ENCODE measurements at places on chromosomes 11 and 22. TPM values are rescaled to one million over a fixed set of nuclear protein-coding genes. Genes with fewer than 3 reads are reported as not detected.

- DNase-seq = no peak
These were observed 23.6 kb downstream of the CHEK2 start for GRCh38 chr22:28718044-28718443.

Gene SLC22A12
- not detected for total RNA-seq

DNA sequence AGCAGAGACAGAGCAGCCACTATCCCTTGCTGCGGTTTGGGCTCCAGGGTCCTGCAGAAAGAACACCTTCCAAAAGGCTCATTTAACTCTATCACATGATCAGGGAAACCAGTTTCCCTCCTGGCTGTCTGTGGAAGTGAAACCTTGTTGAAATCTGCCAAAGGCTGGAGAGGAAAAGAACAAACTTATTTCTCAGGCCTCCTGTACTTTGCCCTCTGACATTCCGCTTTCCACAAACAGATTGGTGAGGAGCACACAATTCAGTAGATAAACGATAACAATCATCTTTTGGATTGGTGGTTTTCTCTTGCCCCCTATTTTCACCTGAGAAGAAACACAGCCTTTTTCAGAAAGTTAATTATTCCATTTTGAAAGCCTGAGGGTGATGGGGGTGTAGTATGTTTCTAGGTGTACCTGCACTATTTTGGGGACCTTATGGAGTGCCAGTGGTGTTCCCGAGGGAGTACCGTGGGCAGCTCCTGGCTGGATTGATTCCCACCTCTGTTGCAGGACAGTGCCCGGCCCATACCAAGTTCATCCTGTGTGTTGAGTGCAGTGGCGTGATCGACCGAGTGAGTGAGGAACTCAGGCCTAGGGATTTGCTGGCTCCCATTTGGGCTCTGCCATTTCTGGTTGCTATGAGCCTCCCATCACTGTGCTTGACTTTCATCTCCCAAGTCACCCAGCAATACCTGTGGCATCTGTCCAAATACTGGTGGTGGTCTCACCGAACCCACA, 102.0 kb downstream of the TBC1D22A start:
- no peak for DNase-seq

GRCh38 chr22:16844529-16844928, 19.3 kb upstream of the XKR3 start:
- DNase-seq = no peak

DNA sequence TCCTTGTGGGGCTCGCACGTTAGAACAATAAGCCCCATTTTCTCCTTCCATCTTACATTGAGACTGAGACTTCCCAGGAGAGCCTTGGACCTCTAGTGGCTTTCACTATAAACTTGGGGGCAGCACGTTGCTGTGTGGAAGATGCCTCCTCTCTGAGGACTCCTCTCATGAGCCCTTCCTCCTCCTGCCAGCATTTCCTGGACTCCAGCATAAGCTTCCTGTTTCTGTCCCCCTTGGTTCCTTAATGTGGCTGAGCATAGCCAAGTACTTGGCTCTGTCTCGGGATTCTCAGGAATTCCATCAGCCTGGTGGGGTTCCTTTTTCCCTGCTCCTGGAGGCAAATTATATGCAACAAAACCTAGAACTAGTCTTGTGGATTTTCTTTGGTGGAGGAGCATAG, 38.8 kb upstream of the UBASH3B start:
- no peak for DNase-seq

DNA sequence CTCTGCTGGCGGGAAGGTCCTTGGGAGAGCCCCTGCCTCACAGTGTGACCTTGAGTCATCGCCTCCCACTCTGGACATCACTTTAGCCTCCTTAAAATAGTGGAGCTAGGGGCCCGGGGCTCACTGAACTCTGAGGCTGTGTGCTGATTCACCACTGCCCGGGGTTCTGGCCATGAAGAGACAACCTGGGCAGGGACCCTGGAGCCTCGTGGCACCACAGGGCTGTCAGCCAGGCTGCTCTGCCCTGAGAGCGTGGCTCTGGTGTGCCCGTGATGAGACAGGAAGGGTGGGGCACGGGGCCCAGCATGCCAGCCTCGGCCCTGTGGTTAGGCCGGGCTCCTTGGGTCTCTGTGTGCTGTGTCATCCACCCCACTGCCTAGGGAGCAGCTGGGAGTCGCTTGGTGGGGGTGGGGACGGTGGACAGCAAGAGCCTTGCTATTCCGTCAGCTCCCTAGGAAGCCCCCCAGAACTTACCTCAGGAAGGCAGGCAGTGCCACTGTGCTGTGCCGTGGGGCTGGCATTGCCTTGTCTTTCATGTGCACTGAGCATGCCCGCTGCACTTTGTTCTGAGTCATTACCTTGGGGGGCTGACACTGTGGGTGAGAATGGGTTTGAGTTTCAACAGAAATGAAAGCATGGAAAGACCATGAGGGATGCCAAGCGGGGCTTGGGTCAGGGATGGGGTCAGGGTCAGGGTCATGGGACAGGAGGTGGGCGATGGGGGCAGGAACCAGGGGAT, 31.7 kb downstream of the TPCN2 start:
- DNase-seq = no peak

GRCh38 chr11:8331767-8332166, 68.1 kb upstream of the LMO1 start:
- DNase-seq = no peak

- DNase-seq = no peak
These were observed 1.5 kb upstream of the PACSIN3 start for GRCh38 chr11:47187723-47188122.

Gene OR11H1
- total RNA-seq = not detected

DNA sequence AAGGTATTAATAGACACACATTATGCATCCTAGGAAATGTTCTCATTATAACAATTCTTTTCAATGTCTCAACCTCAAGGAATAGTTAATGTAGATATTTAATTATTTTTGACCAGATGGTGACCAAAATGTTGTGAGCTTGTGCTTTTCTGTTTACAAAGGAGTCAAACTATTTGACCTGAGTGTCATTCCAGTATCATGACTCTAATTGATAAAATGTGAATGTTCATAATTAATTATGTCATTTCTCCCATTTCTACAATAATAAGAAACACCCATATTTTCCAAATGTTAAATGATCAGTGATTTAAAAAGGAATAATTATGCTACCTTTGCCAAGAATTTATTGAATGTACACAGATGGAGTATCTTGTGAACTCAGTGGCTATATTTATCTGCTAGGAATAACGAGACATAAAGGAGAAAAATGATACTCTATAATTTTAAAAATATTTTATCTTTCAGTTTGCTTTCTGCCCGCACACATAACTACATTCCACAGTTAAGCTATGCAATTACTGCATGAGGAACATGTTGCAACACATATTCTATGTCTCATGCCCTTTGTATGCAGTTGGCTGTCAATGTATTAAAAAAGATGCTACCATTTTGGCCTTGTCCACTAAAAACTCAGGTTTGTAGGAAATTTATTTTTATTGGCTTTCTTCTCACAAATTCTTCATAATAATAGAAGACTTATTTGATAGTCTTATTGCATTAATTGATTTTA, 376.7 kb upstream of the CCDC179 start:
- DNase-seq = no peak

Gene SART1
- total RNA-seq = 57.8 TPM

- DNase-seq = no peak
These were observed 169.4 kb downstream of the MYO18B start for GRCh38 chr22:25911243-25911972.

Gene MAFF
- 5.8 TPM for total RNA-seq

Gene NOX4
- 3.0 TPM for total RNA-seq

DNA sequence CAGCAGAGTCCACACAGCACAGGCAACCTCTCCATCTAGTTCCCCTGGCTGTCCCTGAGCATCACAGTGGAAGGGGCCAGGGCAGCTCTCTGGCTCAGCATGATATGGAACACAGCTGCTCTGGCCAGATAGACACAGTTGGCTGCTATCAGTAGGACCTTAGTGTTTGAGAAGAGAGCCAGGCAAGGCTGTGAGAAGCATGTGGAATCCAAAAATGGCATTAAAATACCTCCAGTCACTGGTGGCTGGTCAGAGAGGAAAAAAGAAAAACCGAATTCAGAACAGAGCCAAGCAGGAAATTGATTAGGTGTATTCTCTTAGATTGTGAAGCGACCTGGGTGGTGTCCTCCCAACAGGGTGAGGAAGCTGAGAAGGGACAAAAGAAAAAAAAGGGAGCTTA, 27.9 kb downstream of the SERPINH1 start:
- no peak for DNase-seq

Gene BIK
- total RNA-seq = 6.8 TPM

DNA sequence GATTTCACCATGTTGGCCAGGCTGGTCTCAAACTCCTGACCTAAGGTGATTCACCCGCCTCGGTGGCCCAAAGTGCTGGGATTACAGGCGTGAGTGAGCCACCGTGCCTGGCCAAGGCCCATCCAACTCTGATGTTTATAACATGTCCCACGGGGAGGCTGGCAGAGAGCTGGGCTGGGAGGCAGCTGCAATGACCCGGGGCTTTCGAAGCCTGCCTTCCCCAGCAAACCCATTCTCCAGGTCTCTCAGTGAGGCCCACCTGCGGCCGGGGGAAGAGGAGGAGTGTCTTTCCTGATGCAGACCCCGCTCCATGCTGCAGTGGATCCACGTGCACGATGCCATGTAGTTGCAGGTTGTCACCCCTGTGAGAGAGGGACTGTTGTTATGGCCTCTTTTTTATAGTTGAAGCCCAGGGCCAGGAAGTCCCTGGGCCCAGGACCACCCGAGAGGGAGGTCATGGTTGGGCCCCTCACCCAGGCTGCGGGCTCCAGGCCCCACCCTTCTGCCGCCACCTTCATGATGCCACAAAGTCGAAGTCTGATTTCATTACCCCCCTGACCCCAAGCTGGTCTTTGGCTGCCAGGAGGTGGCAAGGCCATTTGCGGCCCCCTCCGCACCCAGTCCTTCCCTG, 38.3 kb downstream of the KCNJ4 start:
- no peak for DNase-seq

Gene RTN4R
- total RNA-seq = 19.0 TPM

Gene RAG1
- 0.70 TPM for total RNA-seq

DNA sequence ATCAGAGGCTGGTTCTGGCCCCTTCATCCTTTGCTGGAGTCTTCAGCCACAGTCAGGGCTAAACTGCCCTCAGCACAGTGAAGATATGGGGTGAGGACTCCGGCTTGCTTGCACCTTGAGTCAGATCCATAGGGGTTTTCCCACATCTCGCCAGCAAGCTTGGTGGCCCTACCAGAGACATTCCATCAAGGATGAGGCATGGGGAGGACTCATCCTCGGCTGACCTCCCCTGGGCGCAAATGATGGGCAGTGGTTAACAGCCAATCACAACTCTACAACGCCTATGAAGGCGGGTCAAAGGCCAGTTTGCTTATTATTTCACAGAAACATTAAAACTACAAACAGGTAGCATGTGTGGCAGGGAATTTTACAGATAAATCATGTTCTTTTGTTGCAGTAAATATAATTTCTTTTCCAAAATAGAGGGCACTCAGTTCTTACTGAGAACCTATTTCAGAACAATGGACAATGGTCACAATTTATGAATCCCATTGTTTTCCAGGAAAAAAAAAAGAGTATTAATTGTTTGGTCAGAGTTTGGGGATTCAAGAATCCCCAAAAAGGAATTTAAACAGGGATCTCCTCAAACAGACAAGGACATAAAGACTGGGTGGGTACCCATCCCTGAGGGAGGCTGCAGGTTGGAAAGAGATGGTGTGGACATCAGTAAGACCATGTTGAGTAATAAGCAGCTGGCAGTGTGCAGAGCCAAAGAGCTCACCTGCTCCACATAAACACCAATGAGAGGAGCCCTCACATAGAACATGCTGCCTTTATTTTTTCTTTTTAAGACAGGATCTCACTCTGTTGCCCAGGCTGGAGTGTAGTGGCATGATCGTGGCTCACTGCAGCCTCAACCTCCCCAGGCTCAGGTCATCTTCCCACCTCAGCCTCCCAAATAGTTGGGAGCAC, 14.8 kb downstream of the PLAAT3 start:
- no peak for DNase-seq

Gene HMOX1
- 22.7 TPM for total RNA-seq

DNA sequence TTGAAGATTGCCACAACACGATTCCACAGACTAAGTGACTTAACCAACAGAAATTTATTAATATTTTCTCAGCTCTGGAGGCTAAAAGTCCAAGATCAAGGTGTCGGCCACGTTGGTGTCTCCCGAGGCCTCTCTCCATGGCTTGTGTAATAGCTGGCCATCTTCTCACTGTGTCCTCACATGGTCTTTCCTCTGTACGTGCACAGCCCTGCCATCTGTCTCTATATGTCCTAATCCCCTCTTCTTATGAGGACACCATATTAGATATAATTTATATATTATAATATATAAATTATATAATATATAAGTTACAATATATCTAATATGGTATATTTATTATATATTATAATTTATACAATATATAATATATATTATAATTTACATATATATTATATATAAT, 25.1 kb upstream of the SCGB1A1 start:
- DNase-seq = no peak

Data from H9 (cell line).